ENCODE measurements at places on chromosomes 4 and X.
A peak's percentile ranks its signal among the peaks of the same experiment; 100 is the strongest.

GRCh38 chr4:185307136-185307950, 88.4 kb downstream of the LRP2BP start:
- DNase-seq: no peak

DNA sequence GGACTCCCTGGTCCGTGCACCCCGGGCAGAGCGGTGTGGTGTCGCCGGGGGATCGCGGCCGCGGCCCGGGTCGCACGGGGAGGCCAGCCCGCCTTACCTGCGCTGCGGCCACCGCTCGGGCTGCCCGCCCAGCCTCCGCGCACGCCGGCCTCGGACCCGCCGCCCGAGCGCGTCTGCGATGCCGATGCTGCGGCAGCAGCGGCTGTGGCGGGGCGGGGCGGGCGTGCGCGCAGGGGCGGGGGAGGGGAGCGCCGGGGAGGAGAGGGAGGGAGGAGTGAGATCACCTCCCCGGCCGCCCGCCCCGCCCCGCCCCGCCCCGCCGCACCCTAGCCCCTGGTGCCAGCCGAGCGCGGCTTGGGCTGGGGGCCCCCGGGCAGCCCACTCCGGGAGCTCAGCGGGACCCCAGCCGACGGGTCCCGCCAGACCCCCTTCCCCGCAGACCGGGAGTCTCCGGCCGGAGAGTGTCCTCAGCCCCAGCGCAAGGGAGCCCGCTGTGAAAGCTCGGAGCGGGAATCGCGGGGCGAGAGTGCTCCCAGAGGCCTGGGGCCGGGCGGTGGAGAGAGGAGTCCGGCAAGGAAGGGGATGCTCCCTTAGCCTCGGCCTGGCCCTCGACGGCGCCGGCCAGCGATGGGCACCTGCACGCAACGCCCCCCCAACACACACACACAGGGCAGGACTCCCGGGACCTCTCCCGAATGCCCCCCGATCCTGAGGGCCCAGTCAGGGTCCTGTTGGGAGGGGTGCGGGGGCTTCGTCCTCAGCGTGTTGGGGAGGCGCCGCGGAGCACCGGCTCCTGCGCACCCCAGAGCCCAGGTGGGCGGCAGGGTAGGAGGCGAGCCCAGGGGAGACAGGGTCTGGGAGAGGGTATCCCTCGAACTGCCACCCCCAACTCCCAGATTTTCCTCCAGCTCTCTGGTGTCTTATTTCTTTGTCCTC, at the start of gene L1CAM:
L1CAM (minus strand) TSS at position 206 of the 936 bp plus-strand sequence. CDS start 10,337 bp downstream, outside the sequence.
- peak; percentile 80 for DNase-seq

GRCh38 chr4:155392481-155393184, 15.9 kb upstream of the MAP9 start:
- DNase-seq: no peak

DNA sequence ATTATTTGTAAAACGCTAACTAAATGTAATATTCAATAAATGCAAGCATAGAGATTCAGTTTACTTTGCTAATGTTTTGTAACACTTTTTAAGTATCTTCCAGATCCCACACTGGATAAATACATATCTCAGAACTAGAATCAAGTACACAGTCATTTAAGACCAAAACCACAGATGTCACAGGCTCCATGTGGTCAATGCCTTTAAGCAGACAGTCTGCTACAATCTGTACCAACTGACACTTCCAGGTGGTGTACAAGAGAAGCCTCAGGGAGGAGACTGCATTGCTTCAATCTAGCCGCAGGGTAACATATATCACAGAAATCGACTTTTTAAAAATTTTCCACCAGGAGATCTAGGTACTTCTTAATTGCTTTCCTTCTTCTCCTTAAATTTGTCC, 229.6 kb upstream of the DIAPH2 start:
- DNase-seq: peak; percentile 2

DNA sequence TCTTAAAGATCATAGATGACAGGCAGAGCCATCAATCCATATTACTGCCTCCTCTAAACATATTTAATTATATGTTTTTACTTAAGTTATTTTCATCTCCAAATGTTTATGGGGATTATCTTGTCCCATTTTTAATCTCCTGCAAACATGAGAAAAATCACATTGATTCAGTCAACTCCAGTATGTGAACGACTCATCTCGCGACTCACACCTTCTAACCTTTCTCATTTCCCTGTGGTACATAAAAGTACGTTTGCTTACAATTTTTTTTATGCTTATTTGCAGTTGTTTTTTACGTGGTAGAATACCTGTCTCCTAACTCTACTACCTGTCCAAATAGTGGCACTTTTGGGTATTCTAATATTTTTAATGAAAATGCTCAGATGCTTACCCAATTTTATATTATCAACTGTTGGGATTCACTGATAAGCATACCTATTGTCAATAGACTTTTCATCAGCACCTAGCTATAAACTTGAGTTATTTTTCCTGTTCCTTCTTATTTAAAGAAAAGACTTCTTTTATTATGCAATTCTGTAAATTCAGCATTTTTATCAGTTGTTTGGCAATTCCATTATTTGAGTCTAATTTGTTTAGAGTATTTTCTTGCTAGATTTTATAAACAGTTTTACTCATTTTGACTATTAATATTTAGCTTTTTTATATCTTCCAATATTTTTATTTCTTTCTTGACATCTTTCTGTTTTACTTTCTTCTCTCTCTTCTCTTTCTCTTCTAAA, 276.6 kb downstream of the ANK2 start:
- no peak for DNase-seq

DNA sequence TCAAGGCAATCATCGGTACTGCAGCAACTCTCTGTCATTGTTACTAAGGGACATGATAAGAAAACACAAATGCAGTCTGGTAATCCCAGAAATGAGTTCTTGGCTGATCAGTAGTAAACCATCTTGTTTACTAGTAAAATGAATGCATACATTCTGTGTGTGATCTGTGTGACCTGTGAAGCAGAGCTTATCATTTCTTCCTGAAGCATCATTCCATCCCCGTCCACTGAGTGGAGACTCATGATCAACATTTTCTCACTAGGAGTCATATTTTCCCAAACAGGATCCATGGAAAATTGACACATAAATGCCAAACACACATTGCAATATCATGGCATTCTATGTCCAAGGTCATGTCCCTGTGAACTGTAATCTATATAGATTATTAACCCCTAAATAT, 226.1 kb downstream of the ANKRD50 start:
- no peak for DNase-seq

DNA sequence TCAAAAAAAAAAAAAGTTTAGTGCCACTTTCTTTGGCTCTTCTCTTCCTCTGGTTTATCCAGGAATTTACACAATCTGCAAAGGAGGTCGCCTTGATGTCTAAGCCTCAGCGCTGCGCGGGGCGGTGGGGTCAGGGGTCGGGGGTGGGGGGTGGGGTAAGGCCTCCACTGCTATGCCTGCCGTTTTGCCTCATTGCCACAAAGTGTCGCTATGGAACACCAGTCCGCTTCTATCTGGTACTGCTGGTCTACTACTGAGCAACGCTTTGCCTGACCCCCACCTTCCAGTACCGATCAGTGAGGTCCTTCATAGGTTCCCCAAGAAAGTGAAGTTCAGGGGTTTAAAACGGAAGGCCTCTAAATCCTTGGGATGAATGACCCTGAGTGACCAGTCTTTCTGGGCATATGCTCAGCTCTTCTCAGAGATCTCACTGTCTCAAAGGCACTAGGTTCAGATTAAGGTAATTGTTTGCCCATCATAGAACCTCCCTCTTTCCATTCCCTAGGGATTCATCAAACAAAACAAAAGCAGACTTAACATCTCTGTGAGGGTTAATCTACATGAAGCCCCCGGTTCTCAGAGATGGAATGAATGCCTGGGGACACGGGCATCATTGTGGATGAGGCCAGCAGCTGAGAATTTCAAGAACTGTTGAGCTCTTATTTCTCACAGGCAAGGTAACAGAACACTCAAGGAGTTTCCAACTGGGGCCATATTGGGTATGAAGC, 16.9 kb upstream of the TSR2 start:
- no peak for DNase-seq

All from cerebellum (tissue), 4 donors.